ENCODE measurements at places on chromosomes 4 and X.

DNA sequence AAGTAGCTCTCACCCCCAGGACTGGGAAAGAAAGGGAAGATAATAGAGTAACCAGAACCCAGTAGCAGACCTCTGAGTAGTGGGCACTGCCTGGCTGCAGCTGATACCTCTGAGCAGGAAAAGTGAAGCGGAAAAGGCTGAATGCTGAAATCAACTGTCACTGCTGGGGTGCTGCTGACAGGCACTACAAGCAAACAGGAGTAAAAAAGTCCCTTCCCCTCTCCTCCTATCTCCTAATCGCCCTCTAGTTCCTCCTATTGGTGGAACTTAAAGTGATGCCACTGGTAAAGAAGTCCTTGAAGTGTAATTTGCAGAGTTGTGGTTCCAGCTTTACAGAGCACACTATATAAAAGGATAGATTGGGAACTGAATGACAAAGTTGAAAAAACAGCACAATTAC is 32.8 kb upstream of the GLRB start:
- DNase-seq, result no peak

GRCh38 chr4:93870876-93871458 is 42.4 kb downstream of the ATOH1 start:
- DNase-seq, result no peak

- DNase-seq, result no peak
These were observed 75.6 kb upstream of the RXFP1 start for GRCh38 chr4:158446106-158446505.

DNA sequence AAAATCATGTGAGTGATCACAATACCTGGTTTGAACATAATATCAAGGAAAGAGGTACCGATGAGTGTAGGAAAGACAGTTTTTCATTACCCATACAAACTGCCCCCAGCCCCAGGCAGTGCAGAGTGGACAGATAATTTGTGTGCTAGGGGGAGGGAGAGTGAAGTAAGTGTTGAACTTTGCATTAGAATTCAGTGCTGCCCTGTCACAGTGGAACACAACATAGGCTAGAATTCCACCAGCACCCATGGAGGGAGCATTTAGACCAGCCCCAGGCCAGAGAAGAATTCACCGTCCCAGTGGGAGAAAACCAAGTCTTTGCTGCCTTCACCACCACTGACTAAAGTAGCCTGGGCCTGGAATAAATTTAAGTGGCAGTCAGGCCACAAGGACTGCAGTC is 107.3 kb downstream of the SCLT1 start:
- DNase-seq, result no peak

DNA sequence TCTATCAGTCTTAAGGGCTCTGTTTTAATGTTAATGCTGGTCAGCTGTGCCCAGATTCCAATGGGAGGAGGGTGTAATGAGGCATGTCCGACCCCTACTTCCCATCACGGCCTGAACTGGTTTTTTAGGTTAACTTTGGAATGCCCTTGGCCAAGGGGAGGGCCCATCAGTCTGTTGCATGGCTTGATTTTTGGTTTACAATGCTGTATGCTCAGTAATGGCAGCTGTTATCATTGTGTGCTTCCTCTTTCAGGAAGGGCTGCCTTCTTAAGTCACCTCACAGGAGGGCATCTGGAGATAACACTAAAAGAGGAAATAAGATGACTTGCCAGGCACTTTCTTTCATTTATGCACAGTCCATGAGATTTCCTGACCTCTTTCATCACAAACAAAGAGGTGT is 36.3 kb downstream of the ATXN3L start:
- no peak for DNase-seq

DNA sequence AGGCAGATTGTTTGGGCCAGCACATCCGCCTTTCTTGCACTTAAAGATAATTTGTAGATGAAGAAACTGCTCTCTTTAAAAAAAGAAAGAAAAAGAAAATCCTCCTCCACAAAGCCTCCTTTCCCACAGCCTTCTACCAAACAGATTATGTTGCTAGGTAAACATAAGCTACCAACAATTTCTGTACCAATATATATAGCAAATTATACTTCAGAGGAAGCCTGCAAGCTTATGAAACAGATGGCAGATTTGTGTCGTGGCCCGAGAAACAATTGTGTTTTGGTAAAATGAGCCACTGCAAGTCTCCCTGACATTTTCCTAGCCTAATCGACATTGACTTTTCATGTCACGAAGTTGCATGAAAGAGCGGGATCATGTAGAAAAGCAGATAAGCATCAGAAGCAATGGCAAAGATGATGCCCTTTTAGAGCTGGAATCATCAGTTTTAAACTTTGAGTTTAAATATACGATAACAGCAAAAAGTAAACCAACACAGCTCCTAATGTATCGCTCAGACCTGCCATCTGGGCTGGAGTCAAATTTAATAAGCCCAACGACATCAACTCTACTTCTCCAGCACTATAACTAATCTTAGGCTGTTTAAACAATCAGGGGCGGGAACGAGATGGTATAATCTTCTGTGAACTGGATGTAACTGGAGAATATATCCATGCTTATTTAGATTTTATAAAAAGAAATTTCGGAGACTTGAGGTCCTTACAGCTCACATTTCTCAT is 94.9 kb upstream of the PLAC1 start:
- no peak for DNase-seq

DNA sequence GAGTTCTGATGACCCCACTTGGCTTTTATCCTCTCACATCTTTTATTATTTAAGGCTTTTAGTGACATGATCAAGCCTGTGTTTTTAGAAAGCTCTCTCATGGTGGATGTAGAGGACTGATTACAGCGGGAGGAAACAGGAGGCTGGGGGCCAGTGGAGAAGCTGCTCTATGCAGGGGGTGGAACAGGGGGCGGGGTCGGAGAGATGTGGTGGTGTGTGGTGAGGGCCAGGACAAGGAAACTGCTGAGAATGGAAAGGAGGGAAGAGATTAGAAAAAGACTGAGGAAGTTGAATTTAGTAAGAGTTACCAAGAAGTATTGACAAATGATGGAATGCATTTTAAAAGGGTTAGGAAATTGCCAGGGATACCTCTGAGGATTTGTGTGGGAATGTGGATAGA is 292.2 kb downstream of the ZIC3 start:
- no peak for DNase-seq

All from activated CD4-positive, alpha-beta T cell treated with anti-CD3 and anti-CD28 coated beads for 1 hour (primary cell).